ENCODE measurements at places on chromosomes 6 and 20.

- peak; percentile 30 for DNase-seq
Measured at GRCh38 chr20:5222919-5223634, 93.7 kb downstream of the PROKR2 start.

GRCh38 chr20:25503936-25504335 lies 81.4 kb downstream of the NINL start:
- DNase-seq = no peak

- no peak for DNase-seq
Measured at GRCh38 chr6:11439017-11439420, 98.5 kb upstream of the TMEM170B start.

- DNase-seq = no peak
Measured at GRCh38 chr6:82971877-82972460, 93.7 kb downstream of the UBE3D start.

GRCh38 chr6:37127961-37128862 lies 41.7 kb upstream of the PIM1 start:
- DNase-seq = no peak

All from GM18507 (cell line).